ENCODE measurements at places on chromosomes 4 and X.

GRCh38 chr4:83504503-83504902 is 19.6 kb upstream of the ABRAXAS1 start:
- DNase-seq = no peak

- no peak for DNase-seq
Measured at GRCh38 chrX:16491461-16491860, 158.5 kb upstream of the S100G start.

- no peak for DNase-seq
Measured at GRCh38 chr4:12712648-12713339, 771.3 kb downstream of the RAB28 start.

DNA sequence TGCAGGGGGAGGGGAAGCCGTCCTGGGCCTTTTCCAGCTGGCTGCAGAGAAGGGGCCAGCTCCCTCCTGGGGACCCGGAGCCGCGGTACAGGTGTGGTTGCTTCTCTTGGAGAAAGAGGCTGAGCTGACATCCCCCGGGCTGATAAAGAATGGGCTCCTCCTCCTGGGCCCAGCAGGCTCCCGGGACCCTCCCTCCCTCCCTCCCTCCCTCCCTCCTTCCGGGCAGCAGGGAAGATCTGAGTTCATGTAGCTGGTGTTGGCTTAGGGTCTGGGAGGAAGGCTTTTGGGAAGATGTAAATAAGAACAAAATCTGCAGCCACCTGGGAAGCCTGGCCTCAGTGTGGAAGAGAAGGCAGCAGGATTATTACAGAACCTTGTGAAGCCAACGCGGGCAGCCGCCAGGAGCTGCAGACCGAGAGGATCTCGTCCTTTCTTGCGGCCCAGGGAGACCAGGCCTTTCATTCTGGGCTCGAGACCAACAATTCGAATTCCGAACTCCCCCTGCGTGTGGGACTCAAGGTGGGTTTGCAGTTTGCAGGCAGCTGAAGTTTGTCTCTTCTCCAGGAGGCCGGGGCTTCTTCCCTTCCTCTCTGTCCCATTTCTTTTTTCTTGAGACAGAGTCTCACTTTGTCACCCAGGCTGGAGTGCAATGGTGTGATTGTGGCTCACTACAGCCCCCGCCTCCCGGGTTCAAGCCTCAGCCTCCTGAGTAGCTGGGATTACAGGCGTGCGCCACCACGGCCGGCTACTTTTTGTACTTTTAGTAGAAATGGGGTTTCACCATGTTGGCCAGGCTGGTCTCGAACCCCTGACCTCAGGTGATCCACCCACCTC is at the start of gene PLCXD1:
Gene PLCXD1 (plus strand): TSS at position 216 of the 834 bp plus-strand sequence. CDS start 2,807 bp downstream, outside the sequence.
- DNase-seq = no peak

DNA sequence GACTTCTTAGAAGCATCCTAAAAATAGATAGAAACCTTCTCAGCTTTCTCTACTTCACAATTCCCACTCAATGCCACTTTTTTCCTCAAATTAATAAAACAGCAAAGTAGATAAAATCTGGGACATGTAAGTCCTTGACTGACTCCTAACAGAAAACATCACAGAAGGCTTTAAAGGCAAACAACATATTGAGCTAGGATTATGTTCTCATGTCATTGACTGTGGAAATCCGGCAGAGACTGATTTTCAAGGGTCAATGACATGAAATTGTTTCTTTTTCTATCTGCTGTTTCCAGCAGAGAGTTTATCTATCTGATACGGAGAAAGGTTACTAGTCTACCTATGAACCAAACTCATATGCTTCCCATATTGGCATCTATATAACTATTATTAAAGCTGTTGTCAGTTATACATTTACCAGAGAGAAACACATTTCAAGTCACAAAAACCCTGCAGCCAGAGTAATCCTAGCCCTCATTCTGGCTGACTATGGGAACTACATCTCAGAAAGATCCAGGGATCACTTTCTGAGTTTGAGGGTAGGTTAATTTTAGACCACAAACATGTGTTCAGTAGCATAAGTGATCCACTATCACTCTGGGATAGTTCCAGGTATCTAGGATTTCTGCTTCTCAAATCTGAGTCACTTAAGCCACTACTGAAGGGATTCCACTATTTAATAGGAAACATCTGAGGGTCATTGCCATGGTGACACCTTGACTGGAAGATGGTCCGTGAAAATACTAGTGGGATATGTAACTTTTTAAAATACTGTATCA is 147.6 kb downstream of the PPP3CA start:
- DNase-seq = no peak

DNA sequence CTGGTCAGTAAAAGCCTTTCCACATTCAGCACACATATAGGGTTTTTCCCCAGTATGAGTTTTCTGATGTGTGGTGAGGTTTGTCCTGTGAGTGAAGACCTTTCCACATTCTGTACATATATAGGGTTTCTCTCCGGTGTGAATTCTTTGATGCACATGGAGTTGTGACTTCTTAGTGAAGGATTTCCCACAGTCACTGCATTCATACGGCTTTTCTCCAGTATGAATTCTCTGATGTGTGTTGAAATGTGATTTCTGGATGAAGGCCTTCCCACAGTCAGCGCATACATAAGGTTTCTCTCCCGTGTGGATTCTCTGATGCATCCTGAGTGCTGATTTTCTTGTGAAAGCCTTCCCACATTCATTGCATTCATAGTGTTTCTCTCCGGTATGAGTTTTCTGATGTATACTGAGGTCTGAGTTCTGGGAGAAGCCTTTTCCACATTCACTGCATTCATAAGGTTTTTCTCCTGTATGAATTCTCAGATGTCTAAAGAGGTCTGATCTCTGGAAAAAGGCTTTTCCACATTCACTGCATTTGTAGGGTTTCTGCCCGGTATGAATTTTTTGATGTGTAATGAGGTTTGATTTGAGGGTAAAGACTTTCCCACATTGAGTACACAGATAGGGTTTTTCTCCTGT is 34.7 kb downstream of the ZNF41 start:
- no peak for DNase-seq

DNA sequence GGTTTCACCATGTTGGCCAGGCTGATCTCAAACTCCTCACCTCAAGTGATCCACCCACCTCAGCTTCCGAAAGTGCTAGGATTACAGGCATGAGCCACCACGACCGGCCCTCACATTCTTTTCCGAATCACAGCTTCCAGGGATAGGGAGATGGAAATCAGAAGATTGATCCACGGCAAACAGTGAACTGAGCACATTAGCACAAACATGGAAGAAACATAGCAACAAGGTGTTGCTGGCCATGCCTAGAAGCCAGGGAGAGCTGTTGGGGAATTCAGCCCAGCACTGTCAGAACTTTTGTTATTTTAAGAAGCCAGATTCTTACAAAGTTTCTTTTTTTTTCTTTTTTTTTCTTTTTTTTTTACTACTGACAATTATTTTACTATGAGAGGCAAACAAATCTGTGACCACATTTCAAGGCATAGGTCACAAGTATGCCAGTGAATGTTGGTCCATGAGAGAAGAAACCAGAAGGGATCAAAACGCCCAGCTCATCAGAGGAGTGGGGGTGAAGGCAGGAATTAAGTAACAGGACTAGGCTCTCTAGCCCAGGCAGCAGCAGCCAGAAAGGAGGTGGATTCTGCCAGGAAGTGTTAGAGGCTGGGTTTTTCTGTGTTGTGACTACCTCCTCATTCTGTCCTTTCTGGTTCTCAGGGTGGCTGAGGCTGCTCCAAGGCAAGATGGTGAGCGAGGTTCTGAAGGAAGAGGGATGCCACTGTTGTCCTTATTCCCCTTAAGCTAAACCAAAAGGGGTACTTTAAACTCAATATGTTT is 44.1 kb downstream of the TEC start:
- DNase-seq = no peak

- DNase-seq = no peak
Measured at GRCh38 chrX:104987063-104987462, 233.4 kb downstream of the TEX13A start.

DNA sequence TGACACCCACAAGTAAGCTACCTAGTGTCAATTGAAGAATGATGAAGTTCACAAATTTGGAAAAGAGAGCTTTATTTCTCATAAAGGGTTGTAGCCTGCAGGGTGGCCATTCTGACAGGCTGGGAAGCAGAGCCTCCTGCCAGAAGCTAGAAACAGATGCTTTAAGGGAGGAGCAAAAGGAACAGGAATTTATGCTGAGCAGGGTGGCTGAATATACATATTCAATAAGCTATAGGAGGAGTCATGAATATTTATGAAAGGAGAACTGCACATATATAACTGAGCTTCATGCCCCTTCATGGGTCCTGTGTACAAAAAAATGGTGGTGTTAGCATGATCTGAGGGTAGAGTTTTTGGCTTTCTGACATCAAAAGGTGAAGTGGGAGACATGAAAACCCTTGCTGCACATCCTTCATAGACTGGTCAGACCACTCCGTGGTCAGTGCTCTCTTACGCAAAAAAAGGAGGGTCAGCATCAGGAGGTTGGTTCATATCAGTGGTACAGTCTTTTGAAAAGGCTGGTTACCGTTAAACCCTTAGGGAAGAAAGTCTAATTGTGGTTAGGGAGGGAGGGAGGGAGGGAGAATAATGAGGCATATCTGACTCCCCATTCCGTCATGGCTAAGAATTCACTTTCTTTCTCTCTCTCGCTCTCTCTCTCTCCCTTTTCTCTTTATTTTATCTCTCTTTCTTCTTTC is 121.4 kb downstream of the LUZP4 start:
- DNase-seq = no peak

DNA sequence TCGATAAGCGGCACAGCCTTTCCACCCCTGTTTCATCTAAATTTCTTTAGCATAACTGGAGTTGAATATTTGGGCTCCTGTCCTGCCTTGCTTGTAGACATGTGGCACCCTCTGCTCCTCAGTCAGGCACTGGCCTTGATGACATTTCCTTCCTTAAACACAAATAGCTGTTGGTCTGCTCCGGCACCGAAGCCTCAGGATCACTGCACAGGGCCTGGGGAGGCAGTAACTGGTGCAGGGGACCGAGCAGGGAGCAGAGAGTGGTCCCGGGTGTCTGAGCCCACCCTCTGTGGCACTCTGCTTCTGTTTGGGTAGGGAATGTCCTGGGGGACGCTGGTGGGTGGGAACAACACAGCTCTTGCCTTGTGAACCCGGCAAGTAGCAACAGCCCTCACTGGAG is 13.6 kb downstream of the RGS12 start:
- no peak for DNase-seq

DNA sequence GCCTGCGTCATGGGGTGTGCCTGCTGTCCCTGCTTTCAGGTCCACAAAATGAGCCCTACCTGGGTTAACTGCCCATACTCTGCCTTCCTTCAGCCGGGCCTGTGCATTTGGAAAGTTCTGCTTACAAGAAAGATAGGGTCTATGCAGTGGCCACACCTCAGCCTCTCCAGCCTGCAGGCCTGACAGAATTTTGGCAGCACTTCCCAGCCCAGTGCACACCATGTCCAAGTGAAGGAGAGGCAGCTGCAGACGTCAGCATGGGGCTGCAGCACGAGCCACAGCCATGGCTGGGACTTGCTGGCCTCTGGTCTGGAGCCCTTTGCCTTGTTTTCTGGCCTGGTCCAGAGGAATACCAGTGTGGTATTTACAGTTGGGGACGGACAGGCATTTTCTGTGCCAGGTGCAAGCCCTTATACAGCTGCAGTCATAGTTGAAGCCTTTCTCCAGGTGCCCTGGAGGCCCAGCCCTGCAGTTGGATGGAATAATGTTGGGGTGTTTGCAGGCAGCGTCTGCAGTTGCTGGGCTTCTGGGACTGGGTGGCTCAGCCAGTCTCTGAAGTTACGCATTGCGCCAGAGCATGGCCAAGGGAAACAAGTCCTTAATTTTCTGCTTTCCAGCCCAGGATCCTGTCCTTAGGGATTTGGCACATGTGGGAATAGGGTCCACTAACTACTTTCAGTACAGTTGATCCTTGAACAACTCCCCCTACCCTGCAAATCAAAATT is 26.2 kb downstream of the JADE1 start:
- no peak for DNase-seq

- no peak for DNase-seq
Measured at GRCh38 chr4:81431971-81432370, 39.7 kb downstream of the RASGEF1B start.

- no peak for DNase-seq
Measured at GRCh38 chr4:25368315-25368714, 8.7 kb upstream of the ANAPC4 start.

DNA sequence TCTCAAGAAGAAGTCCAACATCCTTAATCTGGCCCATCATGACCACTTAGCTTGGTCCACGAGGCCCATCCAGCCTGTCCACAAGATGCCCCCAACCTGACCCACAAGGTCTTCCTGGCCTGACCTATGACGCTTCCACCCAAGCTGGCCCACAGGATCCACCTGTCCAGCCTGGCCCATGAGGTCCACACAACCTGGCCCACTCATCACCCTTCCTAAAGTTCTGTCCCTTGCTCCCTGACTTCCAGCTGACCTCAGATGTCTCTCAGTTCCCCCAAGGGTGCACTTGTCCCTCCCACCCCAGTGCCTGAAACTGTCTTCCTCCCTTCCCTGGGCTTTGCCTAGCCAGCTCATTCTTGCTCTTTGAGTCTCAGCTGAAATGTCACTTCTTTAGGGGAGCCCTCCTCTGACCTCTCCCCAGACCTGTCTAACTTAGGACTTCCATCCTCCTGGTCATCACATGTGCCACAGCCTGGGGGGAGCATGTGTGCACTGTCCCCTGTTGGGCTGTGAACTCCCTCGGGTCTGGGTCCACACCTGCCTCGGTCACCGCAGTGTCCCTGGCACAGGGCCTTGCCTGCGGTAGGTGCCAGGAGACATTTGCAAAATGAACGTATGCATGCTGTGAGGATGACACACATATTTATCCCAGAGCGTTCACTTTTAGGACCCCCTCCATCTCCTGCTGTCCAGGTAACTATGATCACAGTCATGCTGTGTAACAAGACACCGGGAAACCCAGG is 61.7 kb downstream of the EVC start:
- no peak for DNase-seq

DNA sequence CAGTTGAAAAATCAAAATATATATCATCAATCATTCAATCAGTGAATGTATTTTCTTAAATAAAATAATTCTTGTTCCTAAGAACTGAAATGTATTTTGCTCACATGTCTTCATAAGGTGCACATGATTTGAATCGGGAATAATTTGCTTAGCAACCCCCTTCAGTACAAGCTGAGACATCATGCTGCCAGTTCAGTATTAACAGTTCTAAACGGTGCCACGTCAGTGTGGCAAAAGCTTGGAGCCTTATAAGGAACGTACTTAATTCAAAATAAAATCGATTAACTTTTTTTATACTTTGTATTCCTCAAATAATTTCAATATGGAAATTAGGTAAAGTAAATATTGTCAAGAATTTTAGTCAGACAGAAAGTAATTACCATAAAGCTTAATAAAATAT is 287.9 kb downstream of the CCSER1 start:
- no peak for DNase-seq

- no peak for DNase-seq
Measured at GRCh38 chr4:95363966-95364365, 184.8 kb downstream of the UNC5C start.

DNA sequence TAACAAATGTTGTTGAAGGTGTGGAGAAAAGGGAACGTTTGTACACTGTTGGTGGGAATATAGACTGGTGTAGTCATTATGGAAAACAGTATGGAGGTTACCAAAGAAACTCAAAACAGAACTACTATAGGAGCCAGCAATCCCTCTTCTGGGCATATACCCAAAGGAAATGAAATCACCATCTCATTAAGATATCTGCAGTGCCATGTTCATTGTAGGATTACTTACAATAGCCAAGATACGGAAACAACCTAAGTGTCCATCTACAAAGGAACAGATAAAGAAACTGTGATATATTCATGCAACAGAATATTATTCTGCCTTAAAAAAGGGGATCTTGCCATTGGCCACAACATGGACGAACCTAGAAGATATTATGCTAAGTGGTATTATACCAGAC is 22.2 kb downstream of the APBB2 start:
- DNase-seq = no peak

Measured in activated T-cell treated with anti-CD3 and anti-CD28 coated beads, Interleukin-2, amount 50 U/mL, for 1 hour (primary cell).